Kidney (tissue), 22 donors: ENCODE measurements at places on chromosomes 6 and 20. TPM values are rescaled to one million over a fixed set of nuclear protein-coding genes. Genes with fewer than 3 reads are reported as not detected.

KIF25 gene
- not detected for polyA plus RNA-seq

- no peak for DNase-seq
Observed at GRCh38 chr20:51763965-51764602, 4.1 kb downstream of the ATP9A start.

GRCh38 chr20:44326391-44327159 lies 10.3 kb upstream of the R3HDML start:
- DNase-seq = peak; percentile 48

HAO1 gene
- polyA plus RNA-seq = 0.86 TPM

GRCh38 chr6:149694921-149695320 lies 23.0 kb downstream of the LATS1 start:
- no peak for DNase-seq

CDSN gene
- not detected for polyA plus RNA-seq

PIM1 gene
- polyA plus RNA-seq = 19.1 TPM

- no peak for DNase-seq
Observed at GRCh38 chr6:49849213-49849907, 17.0 kb downstream of the CRISP1 start.

GRCh38 chr20:63627129-63627750 lies 339 bp upstream of the GMEB2 start:
- DNase-seq = peak; percentile 96

DNA sequence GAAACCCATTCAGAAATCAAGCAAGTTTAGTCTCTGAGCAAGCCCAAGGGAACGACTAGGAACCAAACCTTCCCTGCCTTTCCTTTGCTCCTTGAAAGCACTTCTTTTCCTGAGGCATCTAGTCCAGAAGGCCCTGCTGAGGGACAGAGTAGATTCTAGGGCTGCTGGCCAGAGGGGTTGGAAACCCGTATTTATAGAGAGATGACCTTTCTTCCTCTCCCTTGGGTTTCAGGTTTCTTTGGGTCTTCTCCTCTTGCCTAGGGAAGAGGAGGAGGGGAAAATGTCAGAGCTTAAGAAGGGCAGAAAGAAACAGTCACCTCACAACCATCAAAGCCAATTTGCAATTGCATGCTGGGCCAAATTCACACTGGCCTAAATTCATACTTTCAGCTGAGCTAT lies 5.8 kb downstream of the APOBEC2 start:
- DNase-seq = no peak

DNA sequence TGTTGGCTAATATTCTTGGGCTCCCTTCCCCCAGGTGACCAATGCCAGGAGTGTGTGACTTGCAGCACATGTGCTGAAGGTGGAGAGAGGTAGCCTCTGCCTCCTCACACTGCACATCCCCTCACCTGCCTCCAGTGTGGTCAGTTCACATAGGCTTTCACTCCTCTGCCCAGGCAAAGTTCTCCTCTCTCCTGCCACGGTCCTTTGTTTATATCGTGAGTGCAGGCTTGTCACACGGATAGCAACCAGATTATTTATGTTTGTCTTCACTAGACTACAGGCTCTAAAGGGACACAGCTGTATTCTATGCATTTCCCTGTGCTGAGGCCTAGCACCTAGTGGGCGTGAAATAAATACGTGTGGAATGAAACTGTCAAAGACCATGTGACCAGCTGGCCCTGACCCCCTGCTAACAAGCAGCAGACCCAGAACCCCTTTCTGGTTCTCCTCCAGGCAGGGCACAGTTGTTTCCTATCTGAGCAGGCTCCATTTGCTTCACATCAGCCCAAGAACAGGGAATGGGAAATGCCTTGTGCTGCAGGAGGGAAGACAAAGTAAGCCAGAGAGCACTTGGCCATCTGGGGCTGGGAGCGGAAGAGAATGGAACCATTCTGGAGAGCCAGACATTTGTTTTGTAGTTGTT lies 42.3 kb downstream of the UNC5CL start:
- no peak for DNase-seq

SNAI1 gene
- 4.5 TPM for polyA plus RNA-seq

- no peak for DNase-seq
Observed at GRCh38 chr6:77962070-77962469, 309.2 kb downstream of the MEI4 start.

TCF19 gene
- polyA plus RNA-seq = 5.1 TPM

CCN6 gene
- polyA plus RNA-seq = 8.4 TPM

GRCh38 chr6:118897386-118897785 lies 3.4 kb downstream of the ASF1A start:
- no peak for DNase-seq

DNA sequence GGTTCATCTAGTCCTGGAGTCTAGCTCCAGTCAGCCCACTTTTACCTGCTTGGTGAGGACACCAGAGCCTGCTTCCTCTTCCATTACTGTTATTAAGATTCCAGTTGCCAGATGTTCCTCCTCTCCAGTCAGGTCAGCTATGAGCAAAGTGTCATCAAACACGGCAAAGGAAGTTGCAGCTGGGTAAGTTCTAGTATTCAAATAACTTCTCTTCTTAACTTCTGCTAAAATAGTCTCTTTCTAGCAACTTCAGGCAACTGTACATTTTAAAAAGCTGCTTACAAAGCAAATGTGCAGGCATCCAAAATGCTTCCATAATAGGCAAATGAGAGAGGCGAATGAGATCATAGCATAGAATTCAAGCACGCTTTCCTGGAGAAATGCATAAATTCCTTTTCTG lies 18.4 kb upstream of the MRPS18A start:
- no peak for DNase-seq

DNA sequence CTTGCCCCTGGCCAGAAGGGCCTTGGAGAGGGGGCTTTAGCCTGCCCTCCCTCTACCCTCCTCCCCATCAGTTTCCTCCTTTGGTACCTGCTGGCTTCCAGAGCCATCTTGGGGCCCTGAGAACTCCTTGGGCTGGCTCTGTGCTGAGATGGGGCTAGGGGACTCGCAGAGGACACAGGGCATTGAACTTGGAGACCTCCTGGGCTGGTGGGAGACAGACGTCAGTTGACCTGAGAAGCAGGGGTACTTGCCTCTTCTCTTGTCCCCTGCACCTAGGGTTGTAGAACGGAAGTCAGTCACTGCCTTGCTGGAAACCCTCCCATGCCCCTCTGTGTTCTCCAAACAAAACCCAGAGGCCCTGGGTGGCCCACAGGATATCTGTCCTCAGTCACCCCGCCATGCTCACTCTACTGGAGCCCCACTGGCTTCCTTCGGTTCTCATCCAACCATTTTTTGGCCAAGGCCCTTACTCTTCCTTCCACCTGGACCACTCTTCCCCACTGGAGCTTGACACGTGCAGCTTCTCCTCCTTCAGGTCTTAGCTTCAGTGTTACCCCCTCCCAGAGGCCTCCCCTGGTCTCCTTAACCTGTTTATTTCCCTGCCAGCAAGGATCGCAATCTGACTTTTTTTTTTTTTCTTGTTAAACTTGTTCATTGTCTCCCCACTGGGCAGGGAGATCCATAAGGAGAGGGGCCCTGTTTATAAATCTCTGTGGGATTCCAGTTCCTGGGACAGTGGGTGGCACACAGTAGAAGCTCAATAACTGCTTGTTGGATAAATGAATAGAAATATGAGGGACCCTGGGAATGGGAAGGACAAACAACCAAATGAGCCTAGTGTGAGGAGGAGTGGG lies 971 bp downstream of the RBCK1 start:
- no peak for DNase-seq

OR2B6 gene
- polyA plus RNA-seq = not detected
